Activated naive CD4-positive, alpha-beta T cell treated with anti-CD3 and anti-CD28 coated beads, Interleukin-2, amount 50 U/mL, for 72 hours (primary cell): ENCODE measurements at places on chromosomes 12 and 14. TPM values are rescaled to one million over a fixed set of nuclear protein-coding genes. Genes with fewer than 3 reads are reported as not detected.

Gene USP44
- 3.2 TPM for total RNA-seq

Gene RD3L
- total RNA-seq = not detected

Gene HOXC5
- not detected for total RNA-seq

Gene NFATC4
- 0.27 TPM for total RNA-seq

Gene PRKAG1
- 52.5 TPM for total RNA-seq

Gene LRTM2
- not detected for total RNA-seq

Gene CPSF2
- 78.4 TPM for total RNA-seq

Gene TESPA1
- total RNA-seq = 95.8 TPM

Gene KITLG
- total RNA-seq = not detected

Gene FRMD6
- 6.5 TPM for total RNA-seq

Gene AQP6
- total RNA-seq = not detected

Gene SERPINA10
- total RNA-seq = not detected

Gene FGF23
- total RNA-seq = not detected

Gene CLEC4A
- 1.8 TPM for total RNA-seq

Gene KRT78
- total RNA-seq = not detected

Gene ARF3
- 49.7 TPM for total RNA-seq

Gene SLC11A2
- total RNA-seq = 34.4 TPM

Gene MYG1
- 91.5 TPM for total RNA-seq

Gene PCED1B
- 149 TPM for total RNA-seq

Gene CFAP251
- 1.7 TPM for total RNA-seq

Gene XPOT
- 138 TPM for total RNA-seq

Gene SMIM41
- total RNA-seq = not detected
